ENCODE measurements at places on chromosomes 5 and 9. TPM values are rescaled to one million over a fixed set of nuclear protein-coding genes. Genes with fewer than 3 reads are reported as not detected.

Gene PCDHGA3
- 2.5 TPM for total RNA-seq

Gene CCL27
- not detected for total RNA-seq

Gene EFNA5
- 4.4 TPM for total RNA-seq

Gene NME5
- 4.3 TPM for total RNA-seq

Gene TMOD1
- total RNA-seq = 38.6 TPM

Gene PCDHGB5
- total RNA-seq = 9.3 TPM

Gene ZNG1F
- 8.5 TPM for total RNA-seq

Gene EGFLAM
- total RNA-seq = 7.6 TPM

Gene NR5A1
- total RNA-seq = not detected

Gene ARID3C
- not detected for total RNA-seq

Gene RALGDS
- 52.9 TPM for total RNA-seq

DNA sequence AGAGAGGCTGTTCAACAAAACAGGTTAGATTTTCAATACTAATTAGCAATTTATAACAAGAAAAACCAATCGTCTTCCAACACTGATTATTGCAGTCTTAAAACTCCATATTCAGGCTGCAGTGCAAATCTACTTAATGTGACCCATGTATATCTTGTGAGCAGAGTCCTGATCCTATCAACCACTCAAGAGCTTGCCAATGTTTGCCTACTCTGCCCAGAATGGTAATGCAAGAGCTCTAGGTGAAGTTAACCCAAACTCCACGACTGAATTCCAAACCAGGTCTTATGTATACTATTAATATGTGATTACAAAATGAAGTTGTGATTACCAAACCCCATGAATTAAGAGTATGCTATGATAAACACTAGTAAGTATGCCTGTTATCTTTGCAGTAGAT lies 17.1 kb downstream of the EFNA5 start:
- no peak for ATAC-seq

DNA sequence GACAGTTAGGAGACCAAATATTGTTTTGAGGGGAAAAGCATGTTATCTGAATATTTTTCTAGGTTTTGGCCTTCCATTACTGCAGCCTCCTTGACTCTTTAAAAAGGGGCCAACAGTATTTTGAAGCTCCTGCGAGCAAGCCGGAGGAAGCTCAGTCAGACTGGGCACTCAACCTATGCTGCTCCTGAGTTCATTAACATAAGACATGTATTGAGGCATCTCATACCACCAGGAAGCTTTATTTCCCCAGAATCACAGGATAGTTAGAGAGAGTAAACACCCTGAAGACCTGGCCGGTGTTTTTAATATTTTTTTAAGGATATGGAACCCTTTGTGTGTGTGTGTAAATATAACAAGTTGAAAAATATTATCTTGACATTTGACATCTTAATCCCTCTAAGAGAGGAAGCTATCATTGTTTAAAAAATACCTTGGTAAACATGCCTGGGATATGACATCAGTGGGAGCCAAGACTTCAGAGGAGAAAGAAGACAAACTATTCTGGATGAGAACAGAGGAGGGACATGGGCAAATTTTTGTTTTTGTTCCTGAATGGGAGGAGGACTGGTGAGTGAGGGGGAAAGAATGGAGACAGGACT lies 139.3 kb upstream of the SLIT3 start:
- ATAC-seq = no peak

DNA sequence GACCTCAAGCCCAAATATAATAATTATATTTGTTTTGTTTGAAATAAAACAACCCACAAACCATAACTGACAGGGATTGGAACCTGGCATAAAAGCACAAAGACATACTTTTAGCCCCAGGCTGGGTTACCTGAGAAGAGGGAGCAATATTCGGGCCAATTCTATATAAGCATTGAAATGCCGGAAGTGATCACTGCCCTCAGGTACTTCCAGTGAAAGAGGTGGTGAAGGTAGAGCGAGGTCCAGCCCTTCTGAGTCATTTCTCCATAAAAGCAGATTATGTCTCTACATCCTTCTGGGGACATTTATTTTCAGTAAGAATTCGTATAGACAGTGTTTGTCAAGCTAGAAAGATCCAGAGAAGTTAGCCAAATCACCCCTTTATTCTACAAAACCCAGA lies 59.6 kb downstream of the GCNT4 start:
- no peak for ATAC-seq

DNA sequence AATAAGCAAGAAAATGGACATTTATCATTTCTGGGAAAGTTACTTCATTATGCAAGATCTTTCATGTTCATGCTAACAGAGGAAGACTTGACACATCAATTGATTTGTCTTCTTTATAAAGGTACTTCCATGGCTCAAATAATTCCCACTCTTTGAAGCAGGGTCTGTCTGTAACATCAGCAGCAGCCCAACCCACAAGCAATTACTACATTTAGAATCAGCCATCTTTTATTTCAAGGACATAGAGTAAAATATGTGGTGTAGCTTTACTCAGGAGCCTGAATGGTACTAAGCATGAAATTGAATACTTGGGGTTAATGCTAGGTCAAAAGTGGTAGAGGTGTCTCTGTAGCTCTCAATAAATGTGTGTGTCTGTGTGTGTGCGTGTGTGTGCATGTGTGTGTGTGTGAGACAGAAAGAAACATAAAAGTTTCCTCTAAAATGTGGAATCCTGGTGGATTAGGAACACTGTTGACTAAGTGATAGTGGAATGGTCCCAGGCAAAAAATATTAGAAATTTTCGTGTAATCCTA lies 581.1 kb downstream of the CAAP1 start:
- no peak for ATAC-seq

- peak; percentile 32 for ATAC-seq
These were observed 13.6 kb downstream of the GGTA1 start for GRCh38 chr9:121486043-121486442.

DNA sequence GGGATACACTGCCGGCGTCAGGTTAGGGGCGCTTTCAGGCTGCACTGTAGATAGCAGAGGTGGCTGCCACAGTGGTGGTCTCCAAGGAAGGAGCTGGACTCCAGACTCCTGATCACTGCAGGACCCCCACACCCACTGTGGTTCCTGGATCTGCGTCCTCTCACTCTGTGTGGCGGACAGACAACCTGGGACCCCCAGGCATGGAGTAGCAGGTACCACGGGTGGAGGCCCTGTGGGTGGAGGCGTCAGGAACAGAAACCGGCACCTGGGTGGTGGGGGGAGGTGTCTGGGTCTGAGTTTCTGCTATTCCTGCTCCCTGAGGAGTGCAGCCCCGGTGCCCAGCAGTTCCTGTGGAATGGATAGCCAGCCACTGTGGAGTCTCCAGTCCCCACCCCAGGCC lies 75.1 kb upstream of the PCAT7 start:
- no peak for ATAC-seq

DNA sequence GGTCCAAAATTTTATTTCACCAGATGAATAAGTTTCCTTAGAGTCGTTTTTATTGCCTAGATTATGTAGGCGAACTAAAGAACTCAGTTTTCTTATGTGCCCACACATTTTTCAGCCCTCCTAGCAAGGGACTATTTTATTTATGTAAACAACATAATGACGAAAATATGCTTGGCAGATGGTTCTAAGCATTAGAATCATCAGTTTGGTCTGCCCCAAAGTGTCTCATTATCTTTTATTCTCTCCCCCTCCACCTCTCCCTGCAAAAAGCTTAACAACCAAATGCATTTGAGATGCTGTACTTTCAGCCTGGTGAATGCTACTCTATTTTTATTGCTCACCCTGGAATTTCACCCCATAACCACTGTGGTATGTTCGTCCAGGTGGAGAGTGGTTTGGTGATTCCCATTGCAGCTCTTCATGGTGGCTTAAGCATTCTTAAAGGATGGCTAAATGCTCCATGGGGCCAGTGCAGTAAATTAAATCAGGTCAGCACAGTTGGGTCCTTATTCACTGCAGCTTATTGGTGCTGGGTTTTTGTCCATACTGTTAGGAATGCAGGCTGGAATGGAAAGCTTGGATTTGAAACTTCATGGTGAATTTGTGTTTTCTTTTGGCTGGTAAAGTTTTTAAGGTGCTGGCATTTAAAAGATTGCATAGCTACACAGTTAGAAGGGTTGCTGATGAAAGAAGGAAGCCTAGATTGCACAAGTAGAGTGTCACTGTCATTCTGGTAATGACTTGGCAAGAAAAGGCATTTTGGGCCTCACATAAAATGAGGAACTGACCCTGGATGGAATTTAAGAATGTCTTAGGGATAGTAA lies 39.2 kb downstream of the TLE4 start:
- ATAC-seq = peak; percentile 43

DNA sequence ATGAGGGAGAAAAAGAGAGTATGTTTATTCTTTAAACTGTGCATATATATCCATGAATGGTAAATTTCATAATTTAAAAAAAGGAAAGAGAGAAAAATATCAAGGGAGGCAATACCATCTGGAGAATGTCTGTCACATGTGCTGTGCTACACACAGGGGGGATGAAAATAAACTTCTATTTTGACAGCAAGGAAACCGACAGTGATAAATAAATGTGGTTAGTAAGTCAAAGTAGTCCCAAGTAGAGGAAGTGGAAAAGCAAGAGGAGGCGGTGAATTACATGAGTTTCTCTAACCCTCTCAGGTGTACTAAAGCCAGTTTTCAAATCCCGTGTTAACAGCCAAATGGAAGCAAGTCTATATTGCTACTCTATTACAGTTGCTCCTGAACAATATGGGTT lies 83.3 kb downstream of the ICE1 start:
- ATAC-seq = no peak

GRCh38 chr5:72539038-72539437 lies 31.8 kb upstream of the ZNF366 start:
- ATAC-seq = no peak

DNA sequence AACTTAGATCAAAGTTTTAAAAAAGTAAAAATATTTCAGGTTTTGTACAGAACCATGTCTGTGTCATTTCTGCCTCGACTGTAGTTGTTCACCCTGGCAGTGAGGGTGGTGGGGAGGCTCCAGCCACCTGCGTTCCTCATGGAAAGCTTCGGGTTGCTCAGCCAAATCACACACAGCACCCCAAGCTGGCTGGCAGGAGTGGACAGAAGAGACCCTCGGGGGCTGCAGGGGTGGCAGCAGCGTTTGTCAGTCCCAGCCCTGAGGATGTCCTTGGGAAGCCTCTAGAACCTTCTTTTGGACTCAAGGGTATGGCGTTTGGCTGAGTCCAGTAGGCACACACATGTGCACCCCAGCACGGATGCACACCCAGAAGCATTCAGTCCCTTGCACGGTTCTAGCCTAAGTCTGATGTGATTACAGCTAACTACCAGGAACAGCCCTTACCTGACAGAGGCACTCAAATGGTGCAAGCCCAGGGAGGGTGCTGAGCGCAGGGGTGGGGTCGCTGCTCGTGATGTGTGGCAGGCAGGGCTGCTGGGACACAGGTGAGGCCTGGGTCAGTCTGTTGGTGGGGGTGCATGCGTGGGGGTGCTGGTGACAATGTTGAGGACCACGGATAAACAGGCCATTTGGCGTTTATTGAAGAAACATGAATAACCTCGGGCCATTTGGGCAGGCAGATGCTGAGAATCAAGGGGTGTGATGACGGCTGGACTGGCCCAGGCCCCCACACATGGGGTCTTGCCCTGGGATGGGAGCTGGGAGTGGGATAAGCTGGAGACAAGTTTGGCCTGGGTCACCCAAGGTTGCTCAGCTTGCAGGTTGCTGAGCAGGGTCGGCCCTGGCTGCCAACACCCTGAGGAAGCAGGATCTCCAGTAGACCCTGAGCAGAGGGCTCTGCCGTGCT lies 103.4 kb downstream of the PHF2 start:
- no peak for ATAC-seq

GRCh38 chr5:75992753-75993152 lies 90.4 kb upstream of the SV2C start:
- no peak for ATAC-seq

DNA sequence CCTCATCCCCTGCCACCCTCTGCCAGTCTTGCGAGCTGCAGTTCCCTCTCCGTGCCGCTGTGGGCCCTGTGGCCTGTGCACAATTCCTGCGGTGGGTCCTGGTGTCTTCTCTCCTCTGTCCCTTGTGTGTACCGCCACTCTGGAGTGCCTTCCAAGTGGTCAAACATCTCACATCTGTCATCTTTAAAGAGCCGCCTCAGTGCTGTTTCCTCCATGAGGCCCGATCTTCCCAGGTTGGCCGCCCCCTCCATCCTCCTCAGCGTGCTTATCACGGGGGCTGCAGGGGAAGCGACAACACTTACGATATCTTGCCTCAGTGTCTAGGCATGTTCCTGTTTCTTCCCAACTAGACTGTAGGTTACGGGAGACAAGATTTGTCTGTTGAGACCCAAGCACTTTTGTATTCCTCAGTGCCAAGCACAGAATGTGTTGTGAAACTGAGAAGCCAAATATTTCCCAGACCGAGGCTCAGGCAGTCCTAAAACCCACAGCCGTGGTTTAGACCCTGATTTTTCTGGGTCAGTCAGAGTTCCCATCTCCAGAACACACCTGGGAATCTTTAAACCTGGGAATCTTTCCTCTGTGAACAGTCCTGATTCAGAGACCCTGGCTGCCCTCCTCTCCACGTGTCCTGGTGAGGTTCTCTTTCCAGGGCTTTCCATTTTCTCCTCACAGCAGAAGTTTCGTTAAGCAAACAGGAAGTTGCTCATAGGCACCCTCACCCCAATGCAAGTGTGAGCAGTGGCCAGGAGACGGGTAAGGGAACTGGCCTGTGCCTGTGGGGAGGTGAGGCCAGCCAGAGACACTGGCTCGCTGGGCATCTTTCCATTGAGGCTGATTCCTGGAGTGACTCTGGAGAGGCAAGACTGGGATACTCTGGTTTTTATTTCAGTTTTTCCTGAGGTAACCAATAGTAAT lies 28.8 kb downstream of the SLC46A2 start:
- ATAC-seq = peak; percentile 52
